ENCODE measurements at places on chromosomes 1 and 21. TPM values are rescaled to one million over a fixed set of nuclear protein-coding genes. Genes with fewer than 3 reads are reported as not detected.

DNA sequence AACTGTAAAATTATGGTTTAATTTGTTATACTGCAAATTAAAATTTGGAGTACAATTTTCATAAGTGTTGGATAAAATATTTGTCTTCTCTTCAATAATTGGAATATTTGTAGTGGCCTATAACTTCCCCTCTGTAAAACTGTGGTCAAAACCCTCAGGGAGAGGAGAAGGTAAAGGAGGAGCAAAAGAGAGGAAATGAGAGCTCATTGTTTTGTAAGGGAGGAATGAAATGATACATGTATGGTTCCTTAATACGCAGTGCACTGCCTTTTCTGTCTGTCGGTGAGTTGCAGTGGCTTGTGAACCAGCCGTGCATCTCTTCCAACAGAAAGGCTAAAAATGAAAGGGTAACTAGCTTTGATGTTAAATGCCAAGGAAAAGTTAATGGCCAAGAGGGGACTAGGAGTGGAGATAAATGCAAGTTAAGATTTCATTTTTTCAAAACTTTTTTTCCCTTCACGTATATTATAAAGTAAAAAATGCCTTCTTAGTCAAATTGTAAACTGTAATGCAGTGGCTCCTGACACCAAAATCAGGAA, 26.4 kb downstream of the LRRC8D start:
- DNase-seq: no peak

DNA sequence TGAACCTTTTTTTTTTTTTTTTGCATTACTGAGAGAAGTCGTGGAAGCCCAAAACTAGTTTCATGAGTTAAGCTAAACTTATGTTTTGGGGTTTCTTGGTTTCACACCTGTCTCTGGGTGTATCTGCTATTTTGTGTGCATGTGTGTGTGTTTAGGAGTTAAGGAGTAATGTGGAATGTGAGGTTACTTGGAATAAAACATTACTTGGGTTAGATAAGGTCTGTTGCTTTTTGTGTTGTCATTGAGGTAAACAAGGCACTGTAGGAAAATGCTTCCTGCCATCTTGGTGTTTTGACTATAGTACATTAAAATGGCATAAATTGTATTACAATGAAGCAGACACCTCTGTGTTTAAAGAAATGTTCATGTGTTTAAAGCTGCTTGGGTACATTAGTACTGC, 2.9 kb downstream of the TENT5C start:
- no peak for DNase-seq

DNA sequence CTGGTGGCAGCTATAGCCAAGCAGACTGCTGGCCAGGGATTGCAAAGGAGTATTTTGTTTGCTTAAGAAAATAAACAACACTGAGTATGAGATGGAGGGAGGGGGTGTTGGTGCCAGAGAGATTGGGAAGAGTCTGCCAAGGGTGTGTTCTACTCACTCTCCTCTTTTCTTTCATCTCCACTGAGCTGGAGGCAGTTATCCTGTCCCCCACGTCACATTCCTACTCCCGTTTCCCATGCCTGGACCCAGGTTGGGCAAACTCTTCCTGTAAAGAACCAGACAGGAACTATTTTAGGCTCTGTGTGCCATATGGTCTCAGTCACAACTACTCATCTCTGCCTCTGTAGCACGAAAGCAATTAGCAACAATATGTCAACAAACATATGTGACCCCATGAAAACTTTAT, 1.4 kb upstream of the IL24 start:
- no peak for DNase-seq

DNA sequence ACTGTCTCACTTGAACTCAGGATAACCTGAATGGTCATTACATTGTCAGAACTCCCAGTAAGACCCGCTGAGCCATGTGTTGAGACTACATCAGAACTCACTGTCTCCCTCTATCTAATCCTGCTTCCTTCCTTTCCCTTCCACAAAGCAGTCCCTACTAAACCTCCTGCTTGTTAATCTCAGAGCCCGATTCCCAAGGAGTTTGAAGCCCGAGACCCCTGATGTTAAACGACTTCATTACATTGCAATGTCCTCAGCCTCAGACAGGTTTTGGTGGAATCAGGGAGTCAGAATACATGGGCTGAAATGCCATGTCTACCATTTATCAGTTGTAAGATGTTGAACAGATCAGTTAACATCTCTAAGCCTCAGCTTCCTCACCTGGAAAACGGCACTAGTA, 682.4 kb downstream of the ADGRL2 start:
- no peak for DNase-seq

Gene GJC2
- 0.17 TPM for total RNA-seq

All from Daoy (cell line).